ENCODE measurements at places on chromosomes 11 and 22. TPM values are rescaled to one million over a fixed set of nuclear protein-coding genes. Genes with fewer than 3 reads are reported as not detected.

Gene OR51T1
- not detected for total RNA-seq

Gene DTX4
- total RNA-seq = 19.7 TPM

Gene SULT4A1
- 2.2 TPM for total RNA-seq

Gene P2RX6
- not detected for total RNA-seq

Gene NTM
- total RNA-seq = not detected

GRCh38 chr22:32574411-32574810 lies 99.8 kb downstream of the FBXO7 start:
- no peak for DNase-seq

DNA sequence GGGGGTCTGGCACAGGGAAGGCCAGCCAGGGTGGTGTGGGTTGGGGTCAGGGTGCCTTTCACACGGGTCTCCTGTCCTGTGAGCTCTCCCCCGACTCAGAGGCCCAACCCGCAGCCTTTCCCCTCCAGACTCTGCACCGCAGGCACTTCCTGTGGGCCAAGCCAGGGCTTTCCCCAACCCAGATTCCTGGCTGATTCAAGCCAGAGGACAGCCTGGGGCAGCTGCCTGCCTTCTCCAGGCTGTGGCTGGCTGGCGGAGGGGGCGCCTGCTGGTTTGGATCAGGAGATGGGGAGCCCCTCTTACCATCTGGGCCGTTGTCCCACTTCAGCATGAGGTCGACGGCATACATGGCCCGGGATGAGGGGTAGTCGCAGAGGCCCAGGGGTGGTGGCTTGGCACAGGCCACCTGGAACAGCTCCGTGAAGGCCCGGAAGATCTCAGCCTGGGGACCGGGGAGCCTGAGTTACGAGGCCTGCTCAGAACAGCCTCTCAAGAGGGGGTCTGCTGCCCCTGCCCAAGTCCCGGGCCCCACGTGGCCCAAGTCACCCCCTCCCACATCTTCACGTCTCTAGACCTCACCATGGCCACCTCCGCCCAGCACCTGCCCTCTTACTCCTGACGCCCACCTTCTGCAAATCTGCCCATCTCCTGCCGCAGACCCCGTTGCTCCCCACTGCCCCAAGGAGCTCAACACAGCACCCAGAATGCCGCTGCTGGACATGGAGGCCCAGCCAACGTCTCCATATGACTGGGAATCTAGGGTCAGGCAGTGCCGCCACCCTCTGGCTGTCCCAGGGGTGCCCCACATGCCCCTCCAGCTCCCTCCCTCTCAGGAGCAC lies 17.3 kb downstream of the TSPO start:
- no peak for DNase-seq

DNA sequence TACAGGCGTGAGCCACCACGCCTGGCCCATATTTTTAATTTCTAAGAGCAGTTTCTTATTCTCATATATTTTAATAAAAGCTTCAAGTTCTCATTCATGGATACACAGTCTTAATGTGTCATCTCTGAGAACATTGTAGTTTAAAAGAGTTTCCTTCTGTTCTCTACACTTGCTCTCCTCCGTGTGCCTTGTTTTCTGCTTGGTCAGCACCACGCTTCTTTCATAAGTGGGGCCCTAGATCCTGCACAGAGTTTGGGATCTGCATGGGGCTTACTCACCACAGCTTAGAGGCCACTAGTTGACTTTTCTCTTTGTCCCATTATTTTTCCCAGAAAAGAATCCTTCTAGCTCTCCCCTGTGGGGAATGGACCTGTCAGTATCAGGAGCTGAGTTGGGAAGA lies 58.8 kb downstream of the PPP6R2 start:
- no peak for DNase-seq

DNA sequence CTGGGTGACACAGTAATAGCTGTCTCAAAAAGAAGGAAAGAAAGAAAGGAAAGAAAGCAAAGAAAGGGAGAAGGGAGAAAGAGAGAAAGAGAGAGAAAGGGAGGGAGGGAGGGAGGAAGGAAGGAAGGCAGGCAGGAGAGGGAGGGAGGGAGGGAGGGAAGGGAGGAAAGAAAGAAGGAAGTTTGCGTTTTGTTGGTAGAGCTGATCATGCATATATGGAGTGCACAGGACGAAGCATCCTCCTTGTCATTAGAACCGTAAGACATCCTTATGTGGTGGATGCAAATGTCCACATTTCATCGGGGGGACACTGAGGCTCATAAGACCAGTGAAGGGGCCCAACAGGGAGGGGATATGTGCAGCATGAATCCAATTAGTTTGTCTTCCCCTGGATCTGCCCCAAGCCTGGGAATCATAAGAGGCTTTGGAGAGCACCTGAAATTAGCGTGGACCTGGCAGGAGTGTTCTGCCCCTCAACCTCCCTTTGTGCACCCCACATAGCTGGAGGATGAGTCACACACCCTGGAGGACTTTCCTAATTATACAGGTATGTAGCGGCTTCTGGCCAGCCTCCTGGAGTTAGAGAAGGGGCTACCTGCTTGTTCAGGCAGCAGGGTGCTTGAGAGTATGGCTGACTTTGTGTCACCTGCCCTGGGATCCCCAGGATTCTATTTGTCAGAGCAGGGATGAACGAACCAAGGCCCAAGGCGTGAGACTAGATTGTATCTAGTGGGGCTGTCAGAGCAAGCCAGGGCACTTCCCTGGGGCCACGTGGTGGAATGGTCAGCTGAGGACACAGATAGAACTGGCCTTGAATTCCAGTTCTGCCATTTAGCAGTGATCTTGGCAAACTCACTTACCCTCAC lies 119.7 kb upstream of the CD82 start:
- no peak for DNase-seq

Data from stomach (tissue), 19 donors.